ENCODE measurements at places on chromosomes 7 and 10.

- no peak for DNase-seq
Observed at GRCh38 chr7:80783678-80784327, 135.0 kb downstream of the SEMA3C start.

GRCh38 chr7:34190299-34190698 lies 285.0 kb downstream of the BMPER start:
- DNase-seq = no peak

DNA sequence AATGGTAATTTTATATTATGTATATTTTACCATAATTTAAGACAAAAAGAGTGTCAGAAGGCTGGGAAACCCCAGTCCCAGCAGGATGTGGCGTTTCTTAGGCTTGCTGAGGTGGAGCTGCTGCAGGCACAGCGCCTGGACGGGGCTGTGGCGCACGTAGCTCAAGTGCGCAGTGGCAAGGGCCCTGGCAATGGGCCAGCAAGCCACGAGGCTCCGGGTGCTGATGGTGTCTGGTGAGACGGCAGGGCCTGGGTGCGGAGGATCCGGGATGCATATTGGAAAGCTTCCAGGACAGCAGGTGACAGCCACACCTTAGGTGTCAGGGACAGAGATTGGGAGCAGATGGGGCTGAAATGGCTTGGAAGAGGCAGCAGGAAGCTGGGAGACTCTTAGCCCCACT lies 37.2 kb downstream of the CLEC2L start:
- no peak for DNase-seq

GRCh38 chr10:88820748-88821401 lies 18.3 kb downstream of the LIPM start:
- no peak for DNase-seq

GRCh38 chr7:130409712-130410072 lies 29.4 kb downstream of the CPA1 start:
- DNase-seq = no peak

DNA sequence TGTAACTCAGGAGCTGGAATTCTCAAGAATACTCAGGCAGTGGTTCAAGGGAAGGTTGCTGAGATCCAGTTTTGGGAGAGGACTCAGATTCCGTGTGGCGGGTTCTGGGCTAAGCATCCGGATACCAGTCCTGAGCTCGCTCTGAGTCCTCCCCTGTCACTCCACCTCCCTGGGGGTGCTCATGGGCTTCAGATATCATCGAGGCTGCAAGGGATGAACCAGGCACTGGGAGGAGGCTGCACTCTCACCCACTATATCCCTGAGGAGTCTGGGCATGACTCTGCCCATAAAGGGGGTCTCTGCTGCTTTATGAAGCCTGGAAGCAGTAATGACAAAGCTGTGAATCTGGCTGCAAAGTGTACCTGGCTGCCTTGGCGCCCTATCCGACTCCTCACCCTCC lies 188.5 kb downstream of the TNS3 start:
- no peak for DNase-seq

DNA sequence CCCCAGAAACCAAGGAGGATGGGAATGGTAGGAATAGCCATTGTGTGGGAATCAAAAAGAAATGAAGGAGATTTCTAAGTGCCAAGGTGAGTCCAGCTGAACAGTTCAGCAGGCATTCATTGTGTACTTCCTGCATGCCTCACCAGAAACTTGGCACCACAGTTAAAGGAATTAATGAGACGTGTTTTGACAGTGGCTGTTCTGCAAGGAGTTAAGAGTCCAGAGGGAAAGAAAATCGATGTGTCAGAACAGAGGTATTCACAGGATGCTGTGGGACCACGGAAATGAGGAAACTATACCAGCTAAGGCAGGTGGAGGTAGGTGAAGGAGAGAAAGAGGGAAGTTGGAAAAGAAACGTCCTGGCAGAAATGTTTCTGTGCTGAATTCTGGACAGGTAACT lies 78.1 kb downstream of the PRKCQ start:
- DNase-seq = no peak

DNA sequence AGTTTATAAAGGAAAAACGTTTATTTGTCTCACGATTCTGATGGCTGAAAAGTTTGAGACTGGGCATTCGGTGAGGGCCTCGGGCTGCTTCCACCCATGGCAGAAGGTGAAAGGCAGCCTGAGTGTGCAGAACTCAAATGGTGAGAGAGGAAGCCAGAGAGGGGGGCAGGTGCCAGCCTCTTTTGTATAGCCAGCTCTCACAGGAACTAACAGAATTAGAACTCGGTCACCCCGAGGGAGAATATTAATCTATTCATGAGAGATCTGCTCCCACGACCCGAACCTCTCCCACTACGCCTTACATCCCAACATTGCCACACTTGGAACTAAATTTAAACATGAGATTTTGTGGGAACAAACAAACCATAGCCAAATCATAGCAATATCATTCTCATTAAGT lies 112.6 kb downstream of the ZPBP start:
- no peak for DNase-seq

DNA sequence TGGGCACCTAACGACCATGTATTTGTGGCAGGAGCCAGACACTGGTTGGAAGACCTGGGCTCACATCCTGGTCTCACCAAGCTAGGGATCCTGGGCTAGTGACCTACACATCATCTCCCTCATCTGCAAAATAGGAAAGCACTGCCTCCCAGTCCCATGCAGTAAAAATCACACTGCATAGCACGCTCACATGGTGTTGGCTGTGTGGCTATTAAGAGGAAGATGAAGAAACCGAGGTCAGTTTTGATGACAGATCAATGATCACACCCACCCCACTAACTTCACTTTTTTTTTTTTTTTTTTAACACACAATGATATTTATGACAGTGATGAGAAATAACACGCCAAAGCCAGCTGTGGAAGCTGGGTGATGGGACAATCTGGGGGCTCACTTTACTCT lies 146.5 kb downstream of the RNF216 start:
- no peak for DNase-seq

GRCh38 chr10:98492763-98493162 lies 46.0 kb upstream of the HPS1 start:
- no peak for DNase-seq

- no peak for DNase-seq
Observed at GRCh38 chr7:102094316-102094650, 192.4 kb upstream of the SH2B2 start.

DNA sequence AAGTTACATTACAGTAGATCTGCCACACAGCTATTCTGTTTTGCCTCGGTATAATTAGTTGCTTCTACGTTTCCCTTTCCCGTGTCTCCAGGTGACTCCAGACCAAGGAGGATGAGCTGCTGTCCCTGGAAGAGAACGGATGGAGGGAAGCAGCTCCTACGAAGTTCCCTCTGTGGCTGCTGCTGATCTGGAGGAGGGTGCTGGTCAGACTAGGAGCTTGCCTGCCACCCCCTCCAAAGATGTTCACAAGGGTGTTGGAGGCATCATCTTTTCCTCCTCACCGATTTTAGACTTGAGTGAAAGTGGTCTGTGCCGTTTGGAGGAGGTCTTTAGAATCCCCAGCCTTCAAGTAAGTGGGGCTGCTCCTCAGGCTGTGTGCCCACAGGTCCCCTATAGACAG lies 1.4 kb downstream of the LRRC27 start:
- no peak for DNase-seq

- no peak for DNase-seq
Observed at GRCh38 chr10:127150136-127150535, 46.3 kb downstream of the INSYN2A start.

GRCh38 chr10:69902835-69903535 lies 101.3 kb downstream of the COL13A1 start:
- DNase-seq = no peak

DNA sequence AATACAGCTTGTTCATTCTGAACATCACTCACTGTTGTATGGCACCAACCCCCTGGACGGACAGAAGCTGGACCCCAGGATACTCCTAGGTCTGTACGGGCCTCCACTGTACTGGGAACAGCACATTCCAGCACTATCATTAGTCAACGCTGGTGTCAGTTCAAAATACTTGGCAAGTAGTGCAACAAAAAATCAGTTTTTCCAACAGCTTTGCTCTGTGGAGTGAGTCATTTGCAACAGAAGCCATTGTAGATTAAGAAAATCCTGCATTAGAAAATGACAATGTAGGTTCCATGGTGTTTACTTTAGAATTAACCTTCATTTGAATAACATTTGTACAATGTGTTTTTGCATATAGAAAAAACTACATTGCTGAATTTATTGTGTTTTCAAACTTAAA lies 266.6 kb downstream of the HDAC9 start:
- DNase-seq = no peak

DNA sequence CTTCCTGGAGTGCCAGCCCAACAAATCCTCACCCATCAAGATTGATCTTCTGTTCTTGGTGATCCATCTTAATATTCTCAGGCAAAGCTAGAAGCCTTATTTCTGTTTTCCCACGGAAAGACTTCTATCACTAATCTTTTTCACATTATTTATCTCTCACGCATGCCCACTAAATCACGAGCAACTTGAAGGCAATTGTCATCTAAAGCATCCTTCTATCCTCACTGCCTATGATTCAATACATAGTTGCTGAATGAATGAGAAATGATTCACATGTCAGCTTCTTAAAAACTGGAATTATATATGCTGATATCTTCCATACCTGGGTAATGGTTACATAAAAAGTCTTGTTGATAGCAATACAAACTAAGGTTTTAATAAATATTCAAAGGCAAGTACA lies 12.6 kb upstream of the COL1A2 start:
- DNase-seq = no peak

GRCh38 chr10:129020651-129021330 lies 446.2 kb upstream of the MGMT start:
- no peak for DNase-seq

DNA sequence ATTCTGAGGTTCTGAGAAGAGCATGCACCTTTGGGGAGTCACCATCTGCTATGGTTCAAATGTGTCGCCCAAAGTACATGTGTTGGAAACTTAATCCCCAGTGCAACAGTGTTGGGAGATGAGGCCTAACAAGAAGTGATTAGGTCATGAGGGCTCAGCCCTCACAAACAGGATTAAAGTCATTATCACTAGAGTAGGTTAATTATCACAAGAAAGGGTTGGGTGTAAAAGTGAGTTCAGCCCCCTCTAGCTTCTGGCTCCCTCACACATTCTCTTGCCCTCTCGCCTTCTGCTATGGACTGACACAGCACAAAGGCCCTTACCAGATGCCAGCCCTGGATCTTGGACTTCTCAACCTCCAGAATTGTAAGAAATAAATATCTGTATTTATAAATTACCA lies 100.3 kb upstream of the C10orf90 start:
- no peak for DNase-seq

DNA sequence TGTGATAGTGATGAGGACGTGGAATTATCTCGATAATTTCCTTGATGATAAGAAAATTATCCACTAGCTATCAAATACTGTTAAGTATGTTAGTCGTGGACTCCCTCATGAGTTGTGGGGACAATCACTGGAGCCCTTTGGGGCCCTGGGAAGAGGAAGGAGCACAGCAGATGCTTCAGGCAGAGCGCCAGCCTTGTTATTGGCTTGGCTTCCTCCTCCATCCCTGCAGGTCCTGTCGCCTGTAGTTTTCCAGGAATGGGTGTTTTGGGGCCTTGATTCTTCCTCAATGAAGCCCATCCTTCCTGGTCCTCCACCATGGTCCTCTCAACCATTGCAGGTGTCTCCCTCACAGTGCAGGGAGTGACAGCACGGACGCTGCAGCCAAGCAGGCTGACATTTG lies 32.5 kb upstream of the ZNF32 start:
- DNase-seq = no peak

GRCh38 chr10:71933651-71934050 lies 30.5 kb upstream of the CHST3 start:
- no peak for DNase-seq

- no peak for DNase-seq
Observed at GRCh38 chr10:119652361-119652730, 1.2 kb downstream of the BAG3 start.

GRCh38 chr10:21401196-21401595 lies 124.3 kb downstream of the SKIDA1 start:
- DNase-seq = no peak

- no peak for DNase-seq
Observed at GRCh38 chr10:61390851-61391250, 62.3 kb downstream of the TMEM26 start.

DNA sequence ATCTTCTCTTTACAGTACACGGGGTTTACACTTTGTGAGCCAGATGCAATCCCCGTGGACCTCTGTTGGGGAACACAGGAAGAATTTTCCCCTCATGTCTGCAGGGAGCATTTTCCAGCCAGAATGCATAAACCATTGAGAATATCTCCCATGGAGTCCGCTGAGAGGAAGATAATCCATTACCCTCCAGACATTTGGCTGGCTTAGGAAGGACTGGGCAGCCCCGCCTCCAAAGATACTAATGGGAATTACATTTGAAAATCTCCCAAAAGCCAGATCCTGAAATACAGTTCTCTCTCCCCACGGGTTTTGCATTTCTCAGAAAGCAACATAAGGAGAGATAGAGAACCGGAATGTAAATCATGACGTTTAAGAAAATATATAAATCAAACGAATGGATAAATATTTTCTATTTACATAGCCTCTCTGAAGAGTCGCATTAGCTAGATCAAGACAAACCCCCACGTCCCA lies 53.5 kb downstream of the TRIL start:
- DNase-seq = no peak

GRCh38 chr10:1289591-1289990 lies 233.4 kb downstream of the WDR37 start:
- DNase-seq = no peak

- DNase-seq = no peak
Observed at GRCh38 chr7:138784692-138785091, 13.1 kb upstream of the TMEM213 start.

GRCh38 chr7:835485-836401 lies 3.5 kb downstream of the SUN1 start:
- DNase-seq = no peak

- no peak for DNase-seq
Observed at GRCh38 chr7:967361-968082, 7.8 kb downstream of the COX19 start.

DNA sequence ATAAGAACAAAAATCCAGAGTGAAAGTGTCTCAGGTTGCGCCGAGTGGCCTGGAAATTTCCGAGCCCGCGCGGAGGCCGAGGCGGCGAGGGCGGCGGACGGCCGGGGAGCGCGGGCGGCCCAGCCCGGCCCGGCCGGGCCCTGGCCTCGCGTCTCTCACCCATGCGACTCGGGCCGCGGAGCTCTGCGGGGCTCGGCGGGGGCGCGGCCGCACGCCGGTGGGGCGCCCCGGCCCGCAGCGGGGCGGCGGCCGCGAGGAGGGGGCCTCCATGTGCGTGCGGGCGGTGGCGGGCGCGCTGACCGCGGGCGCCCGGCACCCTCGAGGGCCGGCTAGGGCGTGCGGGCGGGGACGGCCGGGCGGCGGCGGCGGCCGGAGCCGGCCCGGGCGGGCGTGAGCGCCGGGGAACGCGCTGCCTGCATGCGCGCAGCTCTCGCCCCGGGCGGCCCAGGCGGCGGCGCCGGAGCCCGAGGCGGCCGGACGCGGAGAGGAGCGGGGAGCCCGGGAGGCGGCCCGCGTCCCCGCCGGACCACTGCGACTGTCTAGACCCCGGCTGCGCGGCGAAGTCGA lies 302 bp upstream of the EN2 start:
- DNase-seq = peak; percentile 54

DNA sequence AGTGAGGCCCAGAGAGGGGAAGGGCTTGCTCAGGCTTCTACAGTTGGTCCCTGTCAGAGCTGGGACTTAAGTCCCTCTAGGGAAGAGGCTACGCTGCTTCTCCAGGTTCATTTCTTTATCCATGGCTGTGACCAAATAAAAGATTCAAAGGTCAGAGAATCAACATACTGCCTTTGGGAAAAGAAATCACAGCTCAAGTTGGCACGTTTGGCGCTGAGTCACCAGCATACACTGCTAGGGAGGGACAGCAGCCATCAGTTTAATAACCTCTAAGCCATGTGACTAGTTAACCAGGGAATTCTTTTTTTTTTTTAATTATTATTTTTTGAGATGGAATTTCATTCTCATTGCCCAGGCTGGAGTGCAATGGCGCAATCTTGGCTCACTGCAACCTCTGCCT lies 28.4 kb upstream of the CRHR2 start:
- DNase-seq = no peak

Data from iPS-NIHi11 (cell line).